Stimulated activated CD4-positive, alpha-beta T cell treated with anti-CD3 and anti-CD28 coated beads, Interleukin-4, amount 100 ng/mL, for 1 hour (primary cell): ENCODE measurements at places on chromosomes 1 and 21.
A peak's percentile ranks its signal among the peaks of the same experiment; 100 is the strongest.

GRCh38 chr1:232164078-232164963 lies 465.6 kb downstream of the SIPA1L2 start:
- DNase-seq: no peak

DNA sequence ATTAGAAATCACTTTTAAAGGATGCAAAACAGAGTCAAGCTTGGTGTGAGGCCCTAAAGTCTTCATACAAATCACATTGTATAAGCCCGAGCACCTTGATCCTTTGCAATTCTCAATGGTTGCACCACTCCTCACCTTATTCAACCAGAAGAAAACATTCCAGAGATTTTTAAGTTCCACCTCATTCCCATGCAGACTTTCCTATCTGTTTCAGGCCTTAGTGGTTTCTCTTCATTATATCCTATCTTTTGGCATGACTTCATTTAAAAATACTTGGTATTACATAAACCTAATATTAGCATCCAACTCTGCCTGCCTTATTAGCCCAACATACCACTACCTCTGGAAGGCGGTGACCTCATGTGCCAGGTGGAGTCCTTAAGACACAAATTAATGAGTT lies 9.3 kb upstream of the GREM2 start:
- no peak for DNase-seq

DNA sequence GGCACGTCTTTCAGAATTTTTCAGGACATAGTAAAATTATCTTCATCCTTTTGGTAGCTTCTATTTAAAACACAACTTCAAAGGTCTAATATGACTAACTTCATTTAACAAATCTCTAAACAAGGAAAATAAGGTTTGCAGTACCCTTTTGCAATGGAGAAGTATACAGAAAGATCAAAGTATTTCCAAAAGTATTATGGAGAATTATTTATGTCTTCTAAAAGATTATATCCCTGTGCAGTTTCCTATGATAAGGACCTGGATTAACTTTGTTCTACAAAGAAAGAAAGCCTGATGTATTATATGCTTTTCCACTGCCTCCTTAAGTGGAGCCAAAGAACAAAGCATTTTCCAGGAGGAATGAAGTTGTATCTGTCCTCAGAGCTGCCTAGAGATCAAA lies 353.0 kb upstream of the RUNX1 start:
- DNase-seq: no peak

- no peak for DNase-seq
Observed at GRCh38 chr1:209344156-209344555, 239.4 kb upstream of the CAMK1G start.

- DNase-seq: peak; percentile 88
Observed at GRCh38 chr1:161021165-161021969, 415 bp upstream of the F11R start.

GRCh38 chr1:57858740-57859139 lies 434.9 kb upstream of the DAB1 start:
- DNase-seq: no peak

DNA sequence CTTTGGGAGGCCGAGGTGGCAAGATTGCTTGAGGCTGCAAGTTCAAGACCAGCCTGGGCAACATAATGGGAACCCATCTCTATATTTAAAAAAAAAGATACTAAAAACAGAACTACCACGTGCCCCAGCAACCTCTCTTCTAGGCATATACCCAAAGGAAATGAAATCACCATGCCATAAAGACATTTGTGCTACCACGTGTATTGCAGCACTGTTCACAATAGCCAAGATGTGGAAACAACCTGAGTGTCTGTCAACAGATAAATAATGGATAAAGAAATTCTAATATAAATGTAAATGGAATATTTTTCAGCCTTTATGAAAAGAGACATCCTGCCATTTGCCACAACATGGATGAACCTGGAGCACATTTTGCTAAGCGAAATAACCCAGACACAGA lies 128.6 kb downstream of the PCNX2 start:
- no peak for DNase-seq

DNA sequence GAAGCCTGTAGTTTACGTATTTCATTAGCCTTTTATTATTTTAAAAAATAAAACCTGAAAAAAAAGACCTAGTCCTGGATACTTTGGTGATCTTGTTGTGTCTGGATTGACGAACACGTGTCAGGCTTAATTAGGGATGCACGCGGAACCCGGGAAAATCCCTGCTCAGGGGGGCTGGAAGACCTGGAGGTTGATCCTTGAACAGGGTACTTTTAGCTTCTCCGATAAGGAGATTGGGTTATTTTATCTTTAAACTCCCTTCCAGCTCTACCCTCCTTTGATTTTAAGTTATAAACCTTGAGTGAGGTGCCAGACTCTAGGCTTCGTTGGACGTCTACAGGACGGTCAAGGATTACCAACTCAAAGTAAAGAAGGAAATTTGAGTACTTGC lies 552 bp upstream of the ZNF691 start:
- no peak for DNase-seq

GRCh38 chr1:211335522-211336157 lies 9.0 kb downstream of the TRAF5 start:
- DNase-seq: no peak

GRCh38 chr1:14946684-14947238 lies 206.8 kb upstream of the TMEM51 start:
- DNase-seq: no peak

DNA sequence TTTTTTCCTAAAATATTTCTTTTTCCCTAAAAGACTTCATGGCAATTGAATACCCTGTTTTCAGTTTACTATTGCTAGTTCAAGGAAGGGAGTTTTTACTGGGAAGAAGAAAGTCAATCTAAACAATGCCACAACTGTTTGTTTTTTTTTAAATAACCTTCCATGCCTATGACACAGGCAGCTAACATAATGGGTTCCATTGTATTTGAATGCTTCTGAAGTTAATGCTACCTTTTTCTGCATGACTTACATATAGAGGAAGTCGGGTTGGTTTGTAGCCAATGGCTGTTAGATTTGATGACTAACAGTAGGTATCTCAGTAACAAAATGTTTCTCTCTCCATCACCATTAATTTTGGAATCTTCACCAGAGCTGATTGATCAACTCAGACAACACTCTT lies 134.0 kb downstream of the KIF26B start:
- no peak for DNase-seq

DNA sequence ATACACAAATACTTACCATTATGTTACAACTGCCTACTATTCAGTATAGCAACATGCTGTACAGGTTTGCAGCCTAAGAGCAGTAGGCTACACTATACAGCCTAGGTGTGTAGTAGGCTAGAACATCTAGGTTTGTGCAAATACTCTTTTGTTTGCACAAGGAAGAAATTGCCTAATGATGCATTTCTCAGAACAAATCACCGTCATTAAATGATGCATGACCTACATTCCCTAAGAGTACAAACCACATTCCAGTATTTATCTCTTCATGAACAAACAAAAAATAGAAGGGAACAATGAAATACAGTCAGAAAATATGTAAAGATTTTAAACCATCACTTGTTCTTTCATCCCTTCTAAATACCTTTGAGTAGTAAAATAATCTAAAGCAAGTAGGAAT lies 109.7 kb upstream of the HP1BP3 start:
- no peak for DNase-seq

- DNase-seq: no peak
Observed at GRCh38 chr1:158025576-158026230, 32.3 kb downstream of the KIRREL1 start.

DNA sequence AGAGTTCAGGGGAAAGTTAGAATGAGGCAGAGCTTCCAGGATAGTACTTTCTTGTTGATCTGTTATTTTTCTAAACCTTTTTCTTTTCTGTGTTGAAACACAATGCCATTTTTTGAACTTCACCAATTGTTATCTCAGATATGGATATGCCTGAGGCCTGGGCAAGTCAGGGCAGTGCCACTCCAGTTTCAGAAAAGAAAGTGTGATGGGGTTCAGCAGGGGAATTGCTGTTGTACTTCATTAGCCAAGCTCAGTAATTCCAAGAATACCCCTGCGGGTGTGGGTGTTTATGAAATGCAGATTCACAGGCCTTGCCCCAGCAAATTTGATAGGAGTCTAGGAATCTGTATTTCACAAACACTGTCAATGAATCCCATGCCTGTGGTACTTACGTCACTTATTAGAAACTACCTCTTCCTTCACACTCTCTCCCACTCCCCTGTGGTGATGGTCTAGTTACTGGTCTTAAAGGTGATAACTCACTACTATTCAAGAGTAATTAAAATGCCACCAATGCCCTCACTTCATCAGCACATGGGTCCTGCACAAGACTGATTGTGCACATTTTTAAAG lies 142.3 kb downstream of the PBX1 start:
- no peak for DNase-seq

DNA sequence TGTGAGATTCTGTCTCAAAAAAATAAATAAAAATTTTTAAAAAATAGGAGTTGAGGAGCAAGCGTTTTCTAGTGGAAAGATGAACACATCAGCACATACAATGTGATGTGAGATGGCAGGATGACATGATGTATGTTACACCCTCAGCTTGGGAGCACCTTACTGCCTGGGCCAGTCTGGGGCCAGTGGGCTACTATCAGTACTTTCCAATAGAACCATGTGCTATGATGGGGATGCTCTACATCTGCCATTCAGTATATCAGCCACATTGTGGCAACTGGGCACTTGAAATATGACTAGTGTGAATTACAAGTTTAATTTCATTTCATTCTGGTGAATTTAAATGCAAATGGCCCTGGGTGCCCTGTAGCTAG lies 156.0 kb downstream of the PGBD5 start:
- DNase-seq: no peak

DNA sequence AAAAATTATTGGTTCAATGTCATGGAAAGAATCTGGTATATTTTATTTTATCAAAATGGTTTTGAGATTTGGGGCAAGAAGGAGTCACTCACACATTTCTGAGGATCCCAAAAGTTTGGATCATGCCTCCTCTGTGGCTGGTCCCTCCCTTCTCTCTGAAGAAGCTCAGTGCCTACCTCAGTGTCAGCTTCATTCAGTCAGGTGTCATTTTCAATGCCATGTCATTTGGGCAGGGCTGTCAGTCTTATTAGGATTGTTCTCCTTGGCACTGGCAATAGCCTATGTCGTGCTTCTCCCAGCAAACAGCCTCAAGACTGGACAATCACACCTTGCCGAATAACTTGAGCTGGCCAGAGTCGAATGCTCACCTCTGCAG lies 264.5 kb upstream of the CAMK1G start:
- DNase-seq: no peak

GRCh38 chr21:21002153-21002552 lies 3.9 kb downstream of the NCAM2 start:
- DNase-seq: no peak

DNA sequence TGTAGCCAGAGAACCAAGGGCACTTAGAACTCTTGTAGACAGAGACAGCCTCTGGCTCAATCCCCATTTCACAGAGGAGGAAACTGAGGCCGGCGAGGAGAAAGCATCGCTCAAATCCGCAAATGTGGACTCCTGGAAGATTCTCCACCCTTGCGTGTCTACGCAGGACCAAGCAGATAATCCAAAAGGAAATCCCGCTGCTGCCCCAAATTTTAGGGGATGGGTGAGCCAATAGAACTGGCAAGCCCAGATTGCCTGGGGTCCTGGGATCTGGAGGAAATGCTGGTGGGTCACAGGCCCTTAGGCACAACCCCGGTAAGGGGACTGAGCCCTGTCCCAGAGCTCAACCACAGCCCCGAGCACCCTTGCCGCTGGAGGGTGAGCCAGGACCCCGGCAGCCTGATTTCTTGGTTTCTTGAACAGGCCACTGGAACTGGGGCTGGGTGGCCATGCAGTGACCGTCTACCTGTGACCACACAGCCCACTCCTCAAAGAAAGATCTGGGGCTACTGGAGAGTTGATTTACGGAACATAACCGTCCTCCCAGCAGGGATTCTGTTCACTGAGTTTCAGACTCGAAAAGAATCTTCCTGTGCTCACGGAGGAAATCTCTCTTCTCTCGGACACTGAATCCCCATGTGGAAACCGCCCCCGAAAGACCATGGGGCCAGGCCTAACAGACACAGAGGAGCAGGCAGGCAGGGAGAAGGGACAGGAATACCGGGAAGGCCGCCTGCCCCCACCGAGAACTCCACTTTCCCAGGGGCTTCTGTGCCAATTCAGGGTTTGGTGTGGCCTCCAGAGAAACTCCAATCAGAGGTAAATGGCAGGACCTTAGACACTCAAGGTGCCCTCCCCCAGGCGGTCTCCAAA lies 238.4 kb downstream of the NPHP4 start:
- DNase-seq: no peak

GRCh38 chr1:113178522-113178921 lies 105.5 kb downstream of the LRIG2 start:
- no peak for DNase-seq

- DNase-seq: no peak
Observed at GRCh38 chr21:25908495-25908894, 173.7 kb downstream of the GABPA start.

DNA sequence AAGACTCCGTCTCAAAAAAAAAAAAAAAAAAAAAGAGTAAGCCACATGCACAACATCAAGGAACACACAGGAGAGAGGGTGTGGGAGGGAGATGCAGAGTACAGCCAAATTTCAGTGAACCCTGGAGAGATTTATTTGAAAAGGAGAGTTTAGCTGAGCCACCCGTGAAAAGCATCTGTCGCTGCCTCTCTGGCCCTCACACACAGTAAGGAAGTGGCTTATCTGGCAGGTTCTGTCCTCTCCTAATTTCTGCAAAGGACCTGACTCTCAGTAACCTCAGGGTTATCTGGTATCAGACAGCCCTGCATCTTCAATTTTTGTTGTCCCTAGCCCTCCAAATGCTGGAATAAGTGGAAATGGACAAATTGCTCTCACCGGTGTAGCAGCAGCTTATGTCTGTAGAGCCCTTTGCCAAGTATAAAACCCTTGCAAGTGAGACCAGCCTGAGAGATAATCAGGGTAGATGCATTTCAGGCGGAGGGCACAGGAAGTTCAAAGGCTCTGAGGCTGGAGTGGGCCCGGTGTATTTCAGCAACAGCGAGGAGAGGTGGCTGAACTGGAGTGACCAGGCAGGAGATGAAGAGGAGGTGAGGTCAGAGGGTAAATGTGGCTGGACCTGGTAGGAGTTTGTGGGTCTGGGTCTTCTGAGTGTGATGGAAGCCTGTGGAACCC lies 16.7 kb upstream of the IL10RB start:
- no peak for DNase-seq

GRCh38 chr1:197659171-197659570 lies 116.1 kb downstream of the DENND1B start:
- no peak for DNase-seq

GRCh38 chr1:236156512-236157208 lies 14.3 kb downstream of the GPR137B start:
- peak; percentile 10 for DNase-seq

DNA sequence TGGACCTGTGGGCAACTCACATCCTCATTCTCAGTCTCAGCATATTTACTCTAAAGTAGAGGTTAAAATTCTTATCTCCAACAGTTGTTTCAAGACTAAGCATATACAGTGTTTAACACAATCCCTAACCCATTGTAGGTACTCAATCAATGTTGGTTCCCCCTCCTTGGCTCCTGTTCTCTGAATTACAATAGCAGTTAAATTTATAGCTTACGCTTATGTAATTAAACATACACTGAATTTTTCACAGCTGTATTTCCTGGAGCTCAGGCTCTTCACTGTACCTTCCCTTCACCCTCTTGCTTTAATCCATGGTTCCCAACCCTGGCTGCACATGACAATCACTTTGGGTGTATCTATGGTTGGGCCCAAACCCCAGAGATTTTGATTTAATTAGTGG lies 89.4 kb downstream of the LPAR3 start:
- no peak for DNase-seq
